Stimulated activated CD8-positive, alpha-beta memory T cell treated with anti-CD3 and anti-CD28 coated beads, Interleukin-4, amount 100 ng/mL, for 24 hours (primary cell): ENCODE measurements at places on chromosomes 4 and X.
A peak's percentile ranks its signal among the peaks of the same experiment; 100 is the strongest.

- no peak for DNase-seq
These were observed 6.6 kb upstream of the LOC101059915 start for GRCh38 chrX:71660562-71661416.

DNA sequence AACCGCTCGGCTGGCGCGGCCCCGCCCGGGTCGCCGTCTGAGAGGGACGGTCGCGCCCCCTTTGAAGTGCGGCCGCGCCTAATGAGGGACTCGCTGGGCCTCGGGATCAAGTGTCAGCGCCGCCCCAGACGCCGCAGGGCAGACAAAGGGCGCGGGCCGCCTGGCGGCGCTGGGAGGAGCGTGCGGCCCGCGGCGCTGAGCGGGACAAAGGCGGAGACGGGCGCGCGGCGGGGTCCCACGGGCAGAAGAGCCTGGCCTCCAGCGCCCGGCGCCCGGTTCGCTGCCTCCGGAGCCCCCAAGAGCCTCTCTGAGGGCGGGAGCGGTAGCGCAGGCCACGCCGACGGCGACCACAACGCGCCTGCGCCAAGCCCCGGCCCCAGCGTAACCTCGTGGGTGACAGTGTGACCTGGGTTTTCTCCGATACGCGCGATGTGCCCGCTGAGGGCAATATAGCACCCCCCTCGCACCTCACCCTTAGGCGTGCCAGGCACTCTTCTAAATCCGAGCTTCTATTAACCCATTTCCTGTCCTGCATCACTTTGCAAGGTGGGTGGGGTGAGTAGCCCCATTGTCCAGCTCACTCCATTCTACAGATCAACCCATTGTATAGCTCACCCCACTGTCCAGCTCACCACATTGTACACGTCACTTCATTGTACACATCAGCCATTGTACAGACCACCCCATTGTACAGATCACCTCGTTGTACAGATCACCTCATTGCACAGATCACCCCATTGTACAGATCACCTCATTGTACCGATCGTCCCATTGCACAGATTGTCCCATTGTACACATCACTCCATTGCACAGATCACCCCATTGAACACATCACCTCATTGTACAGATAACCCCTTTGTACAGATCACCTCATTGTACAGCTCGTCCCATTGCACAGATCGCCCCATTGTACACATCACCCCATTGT lies 33.7 kb upstream of the STX18 start:
- peak; percentile 62 for DNase-seq

DNA sequence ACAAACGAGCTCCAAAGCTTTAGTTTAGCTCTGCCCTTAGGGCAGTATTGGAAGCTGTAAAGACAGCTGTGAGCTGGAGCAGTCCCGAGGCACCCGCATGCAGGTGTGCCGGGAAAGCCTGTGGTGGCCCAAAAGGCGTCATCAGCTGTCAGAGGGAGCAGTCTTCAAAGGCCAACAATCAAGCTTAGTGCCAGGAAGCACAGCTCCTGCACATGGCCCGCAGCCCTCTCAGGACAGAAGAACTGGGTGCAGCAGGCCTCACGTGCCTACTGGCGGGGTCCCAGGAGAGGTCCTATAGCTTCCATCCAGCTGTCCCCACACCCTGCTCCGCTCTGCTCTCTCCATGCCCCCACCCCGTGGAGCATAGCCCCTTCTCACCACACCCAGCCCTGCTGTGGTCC lies 92.2 kb upstream of the TRIM2 start:
- no peak for DNase-seq

GRCh38 chrX:79182616-79183015 lies 38.1 kb downstream of the GPR174 start:
- no peak for DNase-seq

GRCh38 chr4:88964450-88964849 lies 92.5 kb downstream of the FAM13A start:
- DNase-seq, result no peak

DNA sequence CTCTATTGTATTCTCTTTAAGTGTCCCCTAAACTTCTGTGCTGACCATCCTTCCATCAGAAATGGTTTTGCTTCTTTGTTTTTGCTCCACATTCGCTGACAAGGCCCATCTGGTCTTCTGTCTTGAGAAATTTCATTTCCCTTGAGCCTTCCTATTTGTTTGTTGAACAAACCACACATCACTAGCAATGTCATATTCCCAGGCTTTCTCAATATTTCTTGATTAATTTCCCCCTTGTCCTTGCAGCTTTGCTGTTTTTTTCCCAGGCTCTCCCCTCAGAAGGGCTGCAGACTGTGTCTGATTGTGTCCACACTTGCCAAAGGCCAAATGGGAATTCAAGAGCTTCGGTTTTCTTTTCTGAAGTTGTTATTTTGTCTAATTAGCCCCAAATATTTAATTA lies 158.9 kb downstream of the MID1IP1 start:
- DNase-seq, result no peak

GRCh38 chr4:25753239-25753638 lies 97.6 kb downstream of the SLC34A2 start:
- DNase-seq, result no peak

- DNase-seq, result no peak
These were observed 115.5 kb upstream of the ACSL4 start for GRCh38 chrX:109848461-109849050.

DNA sequence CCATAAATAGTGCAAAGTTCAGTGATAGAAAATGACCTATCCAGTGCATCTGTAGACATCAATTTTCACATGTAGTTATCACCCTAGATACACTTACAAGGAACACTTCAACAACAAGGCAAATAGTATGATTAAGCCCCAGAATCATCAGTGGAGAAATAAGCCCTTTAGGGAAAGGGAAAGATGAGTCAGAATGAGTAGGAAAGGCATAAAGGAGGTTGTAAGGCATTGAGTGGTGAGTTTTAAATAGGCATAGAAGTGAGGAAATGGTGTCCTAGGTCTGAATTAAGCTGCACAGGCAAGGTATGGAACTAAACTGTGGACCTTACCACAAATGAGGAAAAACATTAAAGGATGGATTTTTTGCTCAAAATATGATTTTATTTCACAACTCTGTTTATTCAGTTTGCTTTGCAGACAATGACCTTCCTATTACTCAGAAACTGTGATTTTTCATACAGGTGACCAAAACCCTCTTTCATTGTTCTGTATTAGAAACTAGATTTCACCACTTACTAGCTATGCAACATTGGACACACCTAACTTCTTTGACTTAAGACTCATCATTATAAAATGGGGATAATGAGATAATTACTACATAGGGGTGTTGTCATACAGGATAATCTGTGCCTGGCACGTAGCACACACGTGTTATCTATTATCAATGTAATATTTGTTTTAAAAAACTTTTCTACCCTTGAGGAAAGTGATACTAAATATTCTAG lies 57.0 kb upstream of the MAP9 start:
- DNase-seq, result no peak

DNA sequence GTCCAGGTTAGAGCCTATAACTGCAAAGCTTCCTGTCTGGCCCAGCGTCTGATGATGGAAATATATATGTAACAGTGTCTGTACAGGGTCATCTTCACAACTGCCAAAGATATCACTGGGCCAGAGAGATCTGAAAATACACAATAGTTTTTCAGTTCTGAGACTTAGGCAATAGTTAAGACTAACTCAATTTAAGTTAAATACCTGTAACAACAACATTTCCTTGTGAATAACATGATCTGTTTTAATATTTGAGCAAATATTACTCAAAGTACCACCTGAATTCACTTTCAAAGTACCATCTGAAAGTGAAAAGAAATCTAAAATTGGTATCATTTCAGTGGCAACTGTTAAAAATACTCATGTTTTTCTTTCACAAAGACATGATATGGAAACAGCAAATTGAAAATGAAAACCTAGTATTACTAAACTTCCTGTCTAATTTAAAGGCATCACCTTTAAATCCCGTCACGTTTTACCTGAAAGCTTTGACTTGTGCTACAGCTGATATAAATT lies 9.6 kb downstream of the ZAR1 start:
- DNase-seq, result no peak

DNA sequence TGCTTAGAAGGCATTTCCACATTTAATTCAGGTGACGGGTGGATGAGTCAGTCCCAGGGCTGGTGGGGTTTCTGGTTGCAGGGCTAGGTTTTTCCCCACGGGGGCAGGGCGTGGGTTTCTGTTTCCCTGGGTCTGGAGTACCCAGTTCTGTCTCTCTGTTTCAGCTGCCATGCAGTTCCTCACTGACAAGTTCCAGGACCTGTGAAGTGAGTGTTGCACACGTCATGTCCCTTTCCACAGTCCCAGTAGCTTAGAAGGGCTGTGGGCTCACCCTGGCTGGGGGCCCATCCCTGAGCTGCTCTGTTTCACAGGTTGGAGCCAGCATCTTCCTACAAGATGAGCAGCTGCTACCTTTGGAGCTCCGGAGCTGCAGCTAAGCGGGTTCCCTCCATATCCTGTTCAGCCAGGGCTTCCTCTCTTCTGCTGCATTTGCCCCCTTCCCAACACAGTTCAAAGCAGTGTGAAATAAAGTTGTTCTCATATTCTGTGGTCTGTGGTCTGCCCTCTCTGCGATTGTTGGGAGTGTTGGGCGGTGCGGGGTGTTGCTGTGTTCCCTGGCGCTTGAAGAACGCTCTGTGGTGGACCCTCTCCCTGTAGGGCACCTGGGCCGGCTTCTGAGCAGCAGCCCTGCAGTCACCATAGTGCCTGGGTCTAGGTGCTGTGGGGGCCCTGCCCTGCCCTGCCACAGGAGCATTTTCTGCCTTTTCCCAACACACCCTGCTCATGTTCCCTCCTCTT lies 3.9 kb downstream of the LOC101059915 start:
- DNase-seq, result peak; percentile 48

GRCh38 chr4:179872755-179873154 lies 2370.4 kb upstream of the TENM3 start:
- DNase-seq, result no peak

DNA sequence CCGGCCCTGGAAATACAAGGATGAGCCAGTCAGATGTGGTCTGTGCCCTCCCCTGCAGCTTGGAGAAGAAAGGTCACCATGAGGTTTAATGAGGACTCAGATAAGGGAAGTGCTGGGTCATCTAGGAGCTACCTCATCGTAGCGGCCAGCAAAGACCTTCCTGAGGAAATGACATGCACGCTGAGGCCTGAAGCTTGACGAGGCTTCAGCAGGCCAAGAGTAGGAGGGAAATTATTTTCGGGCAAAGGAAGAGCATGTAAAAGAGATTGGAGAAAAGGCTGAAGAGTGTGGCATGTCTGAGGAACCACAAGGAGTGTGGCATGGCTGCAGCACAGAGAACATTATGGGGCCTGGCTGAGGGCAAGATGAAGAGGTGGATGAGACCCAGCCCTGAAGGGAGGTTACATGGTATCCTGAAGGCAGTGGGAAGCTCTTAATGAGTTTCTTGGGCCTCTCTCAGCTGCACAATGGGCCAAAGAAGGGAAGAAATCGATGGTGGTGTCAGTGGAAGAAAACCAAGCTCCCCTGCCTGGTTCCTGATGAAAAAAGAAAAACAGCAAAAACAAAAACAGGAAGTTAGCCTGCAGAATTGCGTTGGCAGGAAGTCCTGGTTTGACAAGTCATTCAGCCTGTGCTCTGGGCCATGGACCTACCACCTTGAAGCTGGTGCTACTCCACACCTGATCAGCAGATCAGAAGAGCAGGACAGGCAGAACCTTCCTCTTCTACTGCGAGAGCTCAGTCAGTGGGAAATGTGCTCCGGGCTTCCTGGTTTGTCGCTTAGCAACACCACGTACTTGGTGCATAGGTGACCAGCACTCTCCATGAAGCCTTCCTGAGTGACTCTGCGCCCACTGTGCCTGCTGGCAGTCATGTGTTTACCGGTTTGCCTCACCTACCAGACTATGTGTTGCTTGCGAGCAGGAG lies 134.5 kb upstream of the KLF3 start:
- no peak for DNase-seq

DNA sequence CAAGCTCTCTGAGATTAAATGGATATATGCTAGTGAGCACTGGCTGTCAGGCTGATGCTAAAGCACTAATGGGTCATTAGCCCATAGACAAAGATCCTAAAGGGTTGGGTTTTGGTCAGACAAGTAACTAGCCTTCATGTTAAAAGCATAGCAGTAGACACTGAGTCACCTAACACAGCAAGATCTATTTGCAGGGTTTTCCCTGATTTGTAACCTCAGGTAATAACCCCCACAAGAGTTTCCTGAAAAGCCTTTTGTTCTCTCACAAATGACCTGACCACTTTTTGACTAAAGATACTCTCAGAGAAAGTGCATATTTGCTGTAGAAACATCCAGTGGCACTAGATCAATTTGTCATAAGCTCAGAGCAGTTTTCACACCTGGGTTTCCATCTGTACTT lies 251.1 kb upstream of the TEX13A start:
- no peak for DNase-seq

GRCh38 chr4:2305766-2306501 lies 44.0 kb upstream of the MXD4 start:
- DNase-seq, result no peak

DNA sequence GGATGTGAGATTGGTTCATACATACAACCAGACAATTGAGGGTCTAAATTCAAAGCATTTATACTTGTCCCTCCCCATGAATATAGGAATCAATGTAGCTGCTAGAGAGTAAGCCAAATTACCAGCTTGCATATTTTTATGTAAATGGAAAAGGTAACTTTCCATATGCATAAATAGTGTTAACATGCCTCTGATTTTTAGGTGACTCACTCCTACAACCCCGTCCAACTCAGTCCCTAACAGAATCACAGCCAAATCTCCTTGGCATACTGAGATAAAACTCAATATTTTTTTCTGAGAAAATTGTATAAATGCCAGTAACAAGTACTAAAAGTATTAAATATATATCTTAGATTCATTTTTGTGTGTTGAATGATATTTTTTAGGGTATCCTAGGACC lies 67.2 kb downstream of the INPP4B start:
- DNase-seq, result no peak

DNA sequence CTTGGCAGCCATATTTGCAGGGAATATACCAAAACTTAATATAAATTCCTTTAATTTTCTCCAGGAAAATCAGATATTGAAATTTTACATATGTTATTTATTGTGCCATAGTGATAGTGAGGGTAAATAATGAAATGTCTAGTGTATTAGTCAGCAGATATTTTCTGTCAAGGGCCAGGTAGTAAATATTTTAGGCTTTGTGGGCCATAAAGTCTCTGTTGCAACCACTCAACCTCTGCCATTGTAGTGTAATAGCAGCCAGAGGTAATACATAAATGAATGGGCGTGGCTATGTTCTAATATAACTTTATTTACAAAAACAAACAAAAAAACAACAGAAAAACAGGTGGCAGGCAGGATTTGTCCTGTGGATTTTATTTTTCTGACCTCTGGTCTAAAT lies 33.5 kb downstream of the MSL3 start:
- DNase-seq, result no peak

- no peak for DNase-seq
These were observed 27.2 kb upstream of the SLC25A4 start for GRCh38 chr4:185115827-185116232.

GRCh38 chrX:154719132-154719675 lies 31.7 kb downstream of the GAB3 start:
- DNase-seq, result no peak

- no peak for DNase-seq
These were observed 288.7 kb upstream of the INTU start for GRCh38 chr4:127344071-127344470.

DNA sequence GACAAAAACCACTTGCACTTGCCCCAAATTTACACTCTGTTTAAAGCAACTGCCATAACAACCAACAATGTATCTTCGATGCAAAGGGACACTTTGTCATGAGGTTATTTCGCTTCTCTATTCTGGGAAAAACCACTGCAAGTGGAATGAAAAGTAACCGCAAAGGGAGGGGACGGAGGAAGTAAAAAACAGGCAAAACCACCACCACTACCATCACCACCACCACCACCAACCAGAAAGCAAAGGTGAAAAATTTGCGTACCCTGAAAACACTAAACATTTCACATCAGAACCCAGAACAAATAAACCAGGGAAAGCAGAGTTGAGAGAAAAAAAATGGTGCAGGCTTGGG lies 1.2 kb upstream of the N4BP2 start:
- peak; percentile 12 for DNase-seq
